ENCODE measurements at places on chromosomes 5 and 9.

DNA sequence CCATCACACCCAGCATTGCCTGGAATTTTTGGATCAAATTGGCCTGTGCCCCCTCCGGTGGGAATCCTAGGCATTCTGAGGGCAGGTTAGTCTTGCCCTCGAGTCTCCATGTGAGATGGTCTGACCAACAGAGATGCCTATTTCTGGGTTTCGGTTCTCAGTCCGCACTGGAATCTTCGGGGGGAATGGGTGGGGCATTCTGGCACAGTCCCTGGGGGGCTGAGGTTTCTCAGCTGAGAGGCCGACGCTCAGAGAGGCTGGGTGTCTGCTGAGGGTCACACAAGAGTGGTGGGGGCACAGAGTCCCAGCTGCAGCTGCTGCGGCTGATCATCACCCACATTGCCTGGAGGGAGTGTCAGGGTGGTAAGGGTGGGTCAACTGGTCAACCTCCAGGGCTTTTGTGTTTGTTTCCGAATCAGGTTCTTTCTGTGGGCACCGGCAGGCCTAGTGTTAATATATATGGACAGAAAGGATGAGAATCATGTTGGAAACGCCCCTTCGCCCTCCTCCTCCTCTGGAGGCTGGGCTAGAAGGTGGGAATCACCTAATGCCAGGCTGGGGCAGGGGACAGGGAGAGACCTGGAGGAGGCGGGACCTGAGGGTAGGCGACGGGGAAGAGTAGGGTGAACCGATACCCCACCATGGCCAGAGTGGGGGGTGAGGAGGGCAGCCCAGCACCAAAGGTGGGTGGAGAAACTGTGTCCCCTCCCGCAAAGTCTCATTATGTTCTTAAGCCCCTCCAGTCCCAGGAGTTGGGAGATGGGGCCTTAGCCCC, 149.5 kb upstream of the PHYKPL start:
- DNase-seq: no peak

GRCh38 chr9:27365707-27366376, 68.9 kb upstream of the EQTN start:
- no peak for DNase-seq

GRCh38 chr5:173629628-173630027, 13.2 kb upstream of the BOD1 start:
- no peak for DNase-seq

DNA sequence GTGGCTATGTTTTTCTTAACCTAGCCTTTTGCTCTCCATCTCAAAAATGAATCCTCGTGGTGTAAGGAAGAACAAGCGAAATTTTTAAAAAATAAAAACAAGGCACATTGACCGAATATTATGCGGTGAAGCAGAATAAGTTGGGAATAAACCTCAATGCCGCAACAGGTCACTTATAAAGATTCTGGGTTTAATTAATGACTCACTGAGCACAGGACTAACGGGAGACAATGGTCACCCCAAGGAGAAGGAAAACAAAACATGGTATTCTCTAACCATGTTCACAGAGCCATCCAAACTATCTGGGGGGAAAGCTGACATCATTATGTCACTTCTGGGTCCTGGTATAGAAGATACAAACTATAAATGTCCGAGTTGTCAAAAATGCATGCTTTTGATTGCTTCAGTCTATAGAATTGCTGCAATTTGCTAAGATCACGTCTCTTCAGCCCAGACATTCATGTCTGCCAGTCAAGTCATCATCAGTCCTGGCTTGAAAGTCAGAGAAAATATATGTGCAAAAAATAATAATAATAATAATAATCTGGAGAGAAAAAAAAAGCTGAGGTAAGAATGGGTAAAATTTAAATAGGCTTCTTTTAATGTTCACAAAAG, 280.6 kb downstream of the NR2F1-AS1 start:
- DNase-seq: no peak

- DNase-seq: no peak
These were observed 74.6 kb downstream of the GOLPH3 start for GRCh38 chr5:32099486-32100035.

GRCh38 chr9:116629634-116630033, 57.5 kb upstream of the TRIM32 start:
- no peak for DNase-seq

- DNase-seq: no peak
These were observed 7.4 kb downstream of the B4GALT1 start for GRCh38 chr9:33159777-33160127.

DNA sequence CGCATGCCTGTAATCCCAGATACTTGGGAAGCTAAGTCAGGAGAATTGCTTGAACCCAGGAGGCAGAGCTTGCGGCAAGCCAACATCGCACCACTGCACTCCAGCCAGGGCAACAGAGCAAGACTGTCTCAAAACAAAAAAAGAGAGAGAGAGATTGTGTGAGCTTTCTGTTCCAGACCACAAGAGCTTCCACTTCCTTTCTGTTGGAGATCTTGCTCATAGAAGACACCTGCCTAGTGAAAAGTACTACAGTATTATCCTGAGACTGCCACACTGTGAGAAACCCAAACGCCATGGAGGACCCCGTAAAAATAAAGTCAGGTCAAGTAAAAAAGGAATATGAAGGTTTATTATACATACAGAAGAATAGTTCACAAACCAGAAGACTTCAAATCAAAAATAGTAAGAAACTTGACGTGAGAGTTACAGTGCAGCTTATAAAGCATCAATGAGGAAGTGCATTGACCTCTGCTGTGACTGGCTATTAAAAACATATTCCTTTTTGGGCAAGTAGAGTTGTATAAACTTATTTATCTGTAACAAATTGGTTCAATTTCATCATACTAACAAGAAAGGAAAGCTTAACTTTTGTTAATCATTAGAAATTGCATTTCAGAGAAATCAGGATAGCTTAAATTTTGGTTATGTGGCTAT, 4.3 kb upstream of the EMB start:
- DNase-seq: no peak

DNA sequence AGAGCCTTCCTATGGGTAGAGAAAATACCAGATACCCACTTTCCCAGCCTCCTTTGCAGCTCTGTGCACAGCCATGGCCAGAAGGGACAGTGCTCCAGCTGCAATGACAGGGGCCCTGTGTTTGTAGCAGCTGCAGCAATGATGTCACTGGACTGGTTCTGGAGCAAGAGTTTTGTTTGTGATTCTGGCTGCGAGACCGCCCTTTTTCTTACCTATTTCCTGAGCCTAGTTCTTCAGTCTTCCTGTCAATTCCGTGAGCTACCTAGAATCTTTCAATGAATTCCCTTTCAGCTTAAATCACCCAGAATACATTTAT, 10.0 kb upstream of the BOD1 start:
- DNase-seq: no peak

DNA sequence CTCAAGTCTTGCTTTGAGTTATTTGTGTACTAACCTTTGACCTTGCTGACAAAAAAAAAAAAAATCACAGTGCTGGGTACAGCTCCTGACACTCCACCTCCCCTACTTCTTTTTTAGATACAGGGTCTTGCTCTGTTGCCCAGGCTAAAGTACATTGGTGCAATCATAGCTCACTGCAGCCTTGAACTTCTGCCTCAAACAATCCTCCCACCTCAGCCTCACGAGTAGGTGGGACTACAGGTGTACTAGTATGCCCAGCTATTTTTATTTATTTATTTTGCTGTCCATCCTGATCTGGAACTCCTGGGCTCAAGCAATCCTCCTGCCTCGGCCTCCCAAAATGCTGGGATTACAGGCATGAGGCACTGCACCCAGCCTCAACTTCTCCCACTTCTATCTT, 57.2 kb upstream of the KCNMB1 start:
- DNase-seq: no peak

GRCh38 chr5:2385818-2386217, 365.7 kb downstream of the IRX2 start:
- no peak for DNase-seq

- no peak for DNase-seq
These were observed 67.5 kb downstream of the SEMA6A start for GRCh38 chr5:116507051-116507537.

GRCh38 chr9:113559834-113560800, 96.6 kb downstream of the RGS3 start:
- no peak for DNase-seq

- DNase-seq: no peak
These were observed 291.2 kb downstream of the ADAMTS6 start for GRCh38 chr5:65190328-65191053.

- DNase-seq: no peak
These were observed 143.2 kb upstream of the PCA3 start for GRCh38 chr9:76620996-76621395.

DNA sequence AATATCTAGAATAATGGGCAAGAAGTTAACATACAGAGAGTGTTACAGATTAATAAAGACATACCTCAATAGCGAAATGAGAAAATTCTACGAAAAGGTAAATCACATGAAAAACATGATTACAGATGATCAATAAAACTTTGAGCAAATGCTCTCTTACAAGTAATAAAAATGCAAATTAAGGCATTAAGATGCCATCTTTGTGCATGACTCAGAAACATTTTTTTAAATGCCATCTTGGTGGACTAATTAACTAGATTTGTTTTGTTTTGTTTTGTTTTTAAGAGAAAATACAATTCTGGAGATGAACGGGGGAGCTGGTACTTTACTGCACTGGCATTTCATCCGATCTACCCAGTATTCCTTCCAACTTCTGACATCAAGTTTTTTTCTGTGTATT, 130.2 kb downstream of the SUSD1 start:
- no peak for DNase-seq

- DNase-seq: no peak
These were observed 107.4 kb downstream of the MCTP1 start for GRCh38 chr5:95177456-95177855.

- no peak for DNase-seq
These were observed 60.7 kb upstream of the IFNE start for GRCh38 chr9:21542787-21543186.

GRCh38 chr5:58551492-58551891, 31.4 kb upstream of the RAB3C start:
- no peak for DNase-seq

- DNase-seq: no peak
These were observed 763 bp downstream of the TJP2 start for GRCh38 chr9:69174616-69175463.

- no peak for DNase-seq
These were observed 341.0 kb upstream of the DMAC1 start for GRCh38 chr9:8140557-8140956.

- DNase-seq: no peak
These were observed 111.1 kb upstream of the KLF9 start for GRCh38 chr9:70525519-70525918.

GRCh38 chr5:149108651-149109280, 32.5 kb upstream of the ABLIM3 start:
- no peak for DNase-seq

- no peak for DNase-seq
These were observed 222.6 kb upstream of the PIK3R1 start for GRCh38 chr5:67992923-67993322.

Measured in activated CD8-positive, alpha-beta memory T cell treated with anti-CD3 and anti-CD28 coated beads for 4 hours (primary cell).